ENCODE measurements at places on chromosomes 5 and 9.

GRCh38 chr5:59274106-59274636, 619.4 kb downstream of the PDE4D start:
- no peak for DNase-seq

DNA sequence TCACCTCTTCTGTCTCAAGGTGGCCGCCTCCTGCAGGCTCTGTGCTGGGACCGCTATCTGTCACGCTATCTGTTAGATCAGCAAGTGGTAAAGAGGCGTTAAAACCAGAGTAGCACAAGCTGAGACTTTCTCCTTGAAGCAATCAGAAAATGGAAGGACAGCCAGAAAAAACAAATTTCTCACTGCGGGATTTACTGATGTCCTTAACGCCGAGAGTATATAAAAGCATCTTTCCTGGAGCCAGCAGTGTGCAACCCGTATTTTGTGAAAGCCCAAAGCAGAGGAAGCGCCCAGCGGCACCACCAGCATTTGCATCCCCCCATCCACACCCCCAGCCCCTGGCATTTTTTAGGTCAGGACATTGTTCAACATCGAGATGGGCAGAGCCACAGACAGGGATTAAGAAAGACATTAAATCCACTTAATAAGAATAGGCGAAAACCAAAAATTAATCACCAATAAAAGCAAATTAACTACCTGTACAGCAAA, 48.6 kb downstream of the DUSP1 start:
- no peak for DNase-seq

DNA sequence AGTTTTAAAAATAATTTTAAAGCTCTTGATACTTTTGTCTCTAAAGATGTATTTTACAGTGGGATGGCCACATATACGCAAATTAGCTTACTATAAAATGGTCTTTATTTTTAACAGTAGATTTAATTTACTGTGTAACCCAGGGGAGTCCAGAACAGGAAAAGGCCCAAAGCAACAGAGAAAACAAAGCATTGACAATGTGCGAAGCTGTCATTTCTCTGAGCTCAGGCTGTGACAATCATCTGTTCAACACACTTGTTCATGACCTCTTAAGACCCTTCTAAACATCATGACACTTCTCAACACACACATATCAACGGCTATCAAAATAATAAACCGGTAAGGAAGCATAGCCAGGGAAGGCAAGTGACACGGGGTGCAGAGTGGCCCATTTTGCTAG, 499.6 kb upstream of the MPDZ start:
- no peak for DNase-seq

- no peak for DNase-seq
Observed at GRCh38 chr9:2378266-2378665, 243.3 kb upstream of the VLDLR start.

DNA sequence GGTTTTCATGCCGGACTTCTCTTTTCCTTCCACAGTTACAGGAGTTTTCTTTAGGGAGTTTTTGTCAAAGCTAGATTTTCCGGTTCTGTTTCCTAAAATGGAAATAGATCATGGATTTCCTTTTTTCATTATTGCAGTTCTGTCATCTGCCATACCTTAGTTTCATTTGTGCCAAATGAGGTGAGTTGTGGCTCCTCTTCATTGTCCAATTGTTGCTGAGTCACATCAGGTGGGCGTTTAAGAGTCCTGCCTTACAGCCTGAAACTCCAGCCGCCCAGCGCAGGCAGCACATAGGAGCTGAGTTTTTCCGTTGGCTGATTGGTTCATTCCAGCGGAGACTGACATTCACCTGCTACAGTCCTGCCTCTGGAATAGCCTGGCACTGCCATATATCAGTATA, 14.1 kb downstream of the SLC25A25 start:
- DNase-seq = no peak

DNA sequence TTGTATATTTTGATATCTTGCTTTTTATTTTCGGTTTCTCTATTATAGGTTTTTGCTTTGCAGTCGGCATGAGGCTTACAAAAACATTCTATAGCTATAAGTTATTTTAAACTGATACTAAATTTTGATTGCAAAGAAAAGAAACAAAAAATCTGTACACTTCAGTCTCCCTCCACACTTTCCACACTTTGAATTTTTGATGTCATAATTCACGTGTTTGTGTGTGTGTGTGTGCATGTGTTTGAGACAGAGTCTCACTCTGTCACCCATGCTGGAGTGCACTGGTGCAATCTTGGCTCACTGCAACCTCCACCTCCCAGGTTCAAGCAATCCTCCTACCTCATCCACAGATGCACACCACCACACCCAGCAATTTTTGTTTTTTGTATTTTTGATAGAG, 124.9 kb downstream of the MRPS30 start:
- DNase-seq = no peak

DNA sequence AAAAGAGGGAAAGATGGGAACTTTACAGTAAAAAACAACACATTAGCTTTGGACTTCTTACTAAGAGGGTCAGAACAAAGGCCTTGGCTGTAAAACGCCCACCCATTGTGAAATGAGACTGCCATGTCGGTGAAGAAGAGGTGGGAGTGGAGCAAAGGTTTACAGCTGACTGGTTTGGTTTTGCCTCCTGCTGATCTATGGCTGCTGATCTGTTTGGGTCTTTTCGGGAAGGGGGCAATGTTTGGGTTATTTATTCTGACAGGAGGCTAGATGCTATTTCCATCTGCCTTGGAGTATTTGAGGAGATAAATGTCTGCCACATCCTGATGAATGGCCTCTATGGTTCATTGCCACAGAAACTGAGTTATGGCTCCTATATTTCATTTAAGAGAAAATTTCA, 408.7 kb downstream of the TLE4 start:
- no peak for DNase-seq

GRCh38 chr5:138508958-138509357, 34.1 kb downstream of the ETF1 start:
- no peak for DNase-seq

DNA sequence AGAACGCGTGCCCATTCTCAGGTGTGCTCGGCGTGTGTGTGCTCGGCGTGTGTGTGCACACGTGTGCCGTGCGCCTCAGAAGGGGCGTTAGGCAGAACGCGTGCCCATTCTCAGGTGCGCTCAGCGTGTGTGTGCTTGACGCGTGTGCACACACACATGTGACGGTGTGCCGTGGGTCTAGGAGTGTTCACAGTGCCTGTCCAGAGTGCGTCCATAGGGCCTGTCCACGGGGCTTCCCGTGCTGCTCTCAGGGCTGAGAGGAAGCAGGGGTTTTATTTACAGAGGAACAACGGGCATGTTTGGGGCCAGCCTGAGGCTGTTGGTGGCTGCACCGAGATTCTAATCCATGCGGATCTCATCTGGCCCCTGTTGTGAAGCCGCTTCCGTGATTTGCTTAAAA, 14.2 kb upstream of the AHRR start:
- no peak for DNase-seq

DNA sequence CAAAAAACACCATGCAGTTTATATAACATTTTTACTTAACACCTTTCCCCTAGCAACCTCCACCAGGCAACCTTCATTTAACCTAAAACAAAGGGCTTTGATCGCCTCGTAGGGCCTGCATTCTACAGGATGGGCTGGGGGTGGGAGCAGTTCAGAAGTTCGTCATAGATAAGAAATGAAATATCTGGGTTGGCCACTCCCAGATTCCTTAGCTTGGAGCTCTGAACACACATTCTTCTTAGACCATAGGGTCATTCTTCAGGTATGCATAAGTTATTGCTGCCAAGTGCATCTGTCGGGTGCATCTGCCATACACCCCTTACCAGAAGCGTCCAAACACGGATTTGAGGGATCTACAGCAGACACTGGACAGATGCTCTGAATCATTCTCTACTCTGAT, 4.3 kb upstream of the SLC22A5 start:
- no peak for DNase-seq

DNA sequence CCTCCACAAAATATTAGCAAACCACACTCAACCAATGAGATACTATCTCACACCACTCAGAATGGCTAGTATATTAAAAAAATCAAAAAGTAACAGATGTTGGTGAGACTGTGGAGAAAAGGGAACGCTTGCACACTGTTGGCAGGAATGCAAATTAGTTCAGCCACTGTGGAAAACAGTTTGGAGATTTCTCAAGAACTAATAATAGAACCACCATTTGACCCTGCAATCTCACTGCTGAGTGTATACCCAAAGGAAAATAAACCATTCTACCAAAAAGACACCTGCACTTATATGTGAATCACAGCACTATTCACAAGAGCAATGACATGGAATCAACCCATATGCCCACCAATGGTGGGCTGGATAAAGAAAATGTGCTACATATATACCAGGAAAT, 393.5 kb downstream of the PDE4D start:
- no peak for DNase-seq

All from cortex of kidney (tissue), 1 donor.